Muscle of arm (tissue), 14 donors: ENCODE measurements at places on chromosomes 4 and X.
A peak's percentile ranks its signal among the peaks of the same experiment; 100 is the strongest.

- no peak for DNase-seq
These were observed 224.1 kb upstream of the FGF16 start for GRCh38 chrX:77223046-77223445.

- no peak for DNase-seq
These were observed 434.9 kb upstream of the PABPC4L start for GRCh38 chr4:134636338-134637051.

DNA sequence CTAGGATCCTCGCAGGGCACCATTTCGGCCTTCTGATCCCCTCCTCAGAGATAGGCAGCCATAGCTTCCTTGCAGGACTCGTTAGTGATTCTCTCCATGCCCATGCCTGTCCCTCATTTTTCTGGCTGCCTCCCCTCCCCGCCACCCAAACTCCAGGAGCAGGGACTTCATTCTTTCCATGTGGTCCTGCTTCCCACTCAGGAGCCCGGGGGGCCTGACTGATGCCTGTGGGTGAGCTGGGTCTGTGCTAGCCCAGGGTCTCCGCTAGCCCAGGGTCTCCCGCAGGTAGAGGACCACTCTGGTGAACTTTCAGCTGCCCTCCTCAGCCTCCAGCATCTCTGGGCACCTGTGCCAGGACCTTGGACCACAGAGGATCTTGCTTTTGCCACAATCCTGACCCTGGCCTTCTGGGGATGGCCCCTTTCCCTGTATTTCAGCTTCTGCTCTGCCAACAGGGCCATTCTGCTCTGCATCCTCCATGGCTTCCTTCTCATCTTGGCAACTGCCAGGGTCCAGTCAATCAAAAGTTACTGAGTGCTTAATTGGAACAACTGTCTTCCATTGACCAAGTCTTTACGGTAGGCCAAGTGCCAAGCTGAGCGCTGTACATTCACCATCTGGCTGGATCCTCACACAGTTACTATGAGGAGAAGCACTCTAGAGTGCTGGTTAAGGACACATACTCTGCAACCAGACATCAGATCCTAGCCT lies 152.2 kb downstream of the EFNB1 start:
- DNase-seq: no peak

DNA sequence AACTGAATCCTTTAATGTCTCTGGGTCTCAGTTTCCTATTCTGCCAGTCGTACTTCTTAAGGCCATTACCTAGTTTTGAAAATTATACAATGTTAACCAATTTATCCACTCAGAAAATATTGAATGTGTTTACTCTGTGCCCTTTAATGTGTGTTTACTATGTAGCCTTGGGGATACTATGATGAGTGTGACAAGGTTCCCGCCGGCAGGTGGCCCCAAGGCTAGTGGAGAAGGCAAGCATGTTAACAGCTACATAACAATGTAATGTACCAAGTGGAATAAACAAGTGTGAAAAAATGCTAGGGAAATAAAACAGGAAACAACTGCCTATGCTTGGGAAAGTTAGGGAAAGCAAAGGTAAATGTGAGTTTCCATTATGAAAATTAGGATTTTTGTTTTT lies 187.3 kb upstream of the MBNL3 start:
- no peak for DNase-seq

- no peak for DNase-seq
These were observed 9.9 kb downstream of the CHIC2 start for GRCh38 chr4:54054501-54054900.

DNA sequence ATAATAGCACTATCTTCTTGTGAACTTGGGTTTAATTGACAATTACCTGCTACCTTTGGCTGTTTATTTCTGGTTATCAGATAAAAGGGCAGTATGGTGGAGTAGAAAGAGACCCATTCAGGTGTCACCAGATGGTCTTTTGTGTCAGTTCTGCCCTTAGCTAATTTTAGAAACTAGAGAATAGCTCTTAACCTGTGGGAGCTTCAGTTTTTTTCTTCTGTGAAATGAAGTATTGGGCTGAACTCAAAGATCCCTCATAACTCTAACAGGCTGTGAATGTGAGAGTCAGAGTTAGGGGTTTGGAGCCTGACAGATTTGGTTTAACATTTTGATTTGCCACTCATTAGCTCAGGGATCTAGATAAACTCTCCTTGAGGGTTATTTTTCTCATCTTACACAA lies 335.2 kb downstream of the PPP1R2C start:
- no peak for DNase-seq

DNA sequence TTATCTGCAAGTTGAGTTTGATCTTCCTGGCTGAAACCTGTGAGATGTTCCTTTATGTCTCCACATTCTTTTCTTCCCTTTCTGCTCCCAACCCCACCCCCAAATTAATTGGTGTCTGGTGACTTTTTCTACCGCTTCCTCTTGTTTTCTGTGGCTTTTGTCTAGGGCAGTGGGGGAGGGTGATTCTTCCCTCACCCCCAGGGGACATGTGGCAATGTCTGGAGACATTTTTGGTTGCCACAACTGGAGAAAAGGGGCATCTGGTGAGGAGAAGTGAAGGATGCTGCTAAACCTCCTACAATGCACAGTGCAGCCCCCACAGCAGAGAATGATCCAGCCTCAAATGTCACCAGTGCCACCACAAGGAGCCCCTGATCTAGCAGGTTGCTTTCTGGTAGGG lies 152.9 kb downstream of the NHS start:
- DNase-seq: no peak

DNA sequence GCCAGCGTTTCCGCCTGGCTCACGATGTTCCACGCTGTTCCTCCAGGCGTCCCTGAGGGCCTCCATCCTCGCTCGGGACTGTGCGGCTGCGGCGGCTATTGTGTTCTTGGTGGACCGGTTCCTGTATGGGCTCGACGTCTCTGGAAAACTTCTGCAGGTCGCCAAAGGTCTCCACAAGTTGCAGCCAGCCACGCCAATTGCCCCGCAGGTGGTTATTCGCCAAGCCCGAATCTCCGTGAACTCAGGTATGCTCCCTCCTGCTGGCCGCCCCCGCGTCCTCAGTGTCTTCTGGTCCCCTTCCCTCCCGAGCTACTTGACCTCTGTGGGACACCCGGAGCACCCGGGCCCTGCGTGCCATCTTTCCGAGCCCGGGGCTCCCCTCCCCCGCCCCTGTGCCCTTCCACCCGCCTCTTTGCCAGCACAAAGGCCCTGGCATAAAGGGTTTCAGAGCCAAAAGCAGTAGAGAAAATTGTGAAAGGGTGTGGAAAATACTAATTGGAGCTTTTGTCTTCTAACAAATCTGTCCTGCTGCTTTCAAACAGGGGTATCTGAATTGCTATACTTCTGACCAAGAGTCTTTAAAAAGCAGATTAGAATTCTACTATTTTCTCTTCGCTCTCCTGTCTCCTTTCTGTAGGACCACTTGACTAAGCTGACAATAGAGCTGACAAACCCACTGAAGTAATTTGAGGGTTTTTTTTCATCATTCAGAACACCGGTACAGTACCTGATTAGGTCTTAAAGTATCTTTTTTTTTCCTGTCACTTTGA lies 104.0 kb downstream of the NEUROG2 start:
- no peak for DNase-seq

- DNase-seq: no peak
These were observed 195.6 kb upstream of the TACR3 start for GRCh38 chr4:103915224-103915869.

- DNase-seq: no peak
These were observed 1588.9 kb upstream of the PCDH7 start for GRCh38 chr4:29131304-29131703.

- peak; percentile 20 for DNase-seq
These were observed 93.8 kb downstream of the SOWAHB start for GRCh38 chr4:76804096-76804495.

GRCh38 chr4:101208171-101208570 lies 139.2 kb downstream of the PPP3CA start:
- DNase-seq: no peak

- no peak for DNase-seq
These were observed 663.7 kb downstream of the GRXCR1 start for GRCh38 chr4:43556262-43556661.

DNA sequence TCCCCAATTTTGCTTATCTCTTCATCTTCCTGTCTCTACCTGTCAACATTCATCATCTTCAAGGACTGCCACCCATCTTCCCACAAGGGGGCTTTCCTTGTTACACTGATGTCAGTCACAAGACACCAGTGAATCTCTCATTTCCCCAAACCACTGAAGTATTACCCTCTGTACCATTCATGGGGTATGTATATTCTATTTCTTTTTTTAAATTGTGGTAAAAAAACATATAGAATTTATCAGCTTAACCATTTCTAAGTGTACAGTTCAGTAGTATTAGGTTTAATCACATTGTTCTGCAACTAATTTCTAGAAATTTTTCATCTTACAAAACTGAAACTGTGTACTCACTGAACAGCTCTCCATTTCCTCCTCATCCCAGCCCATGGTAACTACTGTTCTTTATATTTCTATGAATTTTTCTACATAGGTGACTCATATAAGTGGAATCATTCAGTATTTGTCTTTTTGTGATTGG lies 98.6 kb downstream of the LARP7 start:
- DNase-seq: no peak

DNA sequence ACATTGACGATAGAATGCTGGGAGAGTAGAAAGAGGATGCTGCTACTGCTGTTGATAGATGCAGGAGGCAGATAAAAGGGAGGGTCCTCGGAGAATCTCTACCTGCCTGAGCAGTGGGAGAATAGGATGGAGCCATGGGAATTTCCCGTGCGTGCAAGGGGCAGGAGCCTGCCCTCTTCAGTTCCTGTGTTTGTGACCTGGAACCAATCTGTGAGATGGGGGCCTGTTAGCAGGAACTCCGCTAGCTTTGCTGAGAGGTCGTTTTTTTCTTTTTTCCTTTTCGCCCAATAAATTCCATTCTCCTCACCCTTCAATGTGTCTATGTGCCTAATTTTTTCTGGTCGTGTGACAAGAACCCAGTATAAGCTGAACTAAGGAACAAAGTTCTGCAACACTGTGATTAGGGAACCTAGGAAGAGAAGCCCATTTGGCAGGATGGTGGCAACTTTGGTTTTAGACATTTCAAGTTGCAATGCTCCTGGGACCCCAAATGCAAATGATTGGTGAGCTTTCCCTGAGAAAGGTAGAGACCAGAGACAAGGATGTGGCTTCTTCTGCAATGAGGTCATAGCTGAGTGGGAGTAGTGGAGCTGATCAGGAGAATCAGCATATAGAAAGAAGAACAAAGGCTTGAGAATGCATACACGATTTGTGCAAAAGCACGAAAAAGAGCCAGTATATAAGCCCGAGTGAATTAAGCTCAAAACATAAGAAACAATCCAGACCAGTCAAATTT lies 23.9 kb downstream of the SLC39A8 start:
- no peak for DNase-seq

- no peak for DNase-seq
These were observed 91.3 kb downstream of the SHISA3 start for GRCh38 chr4:42488554-42488953.

- DNase-seq: no peak
These were observed 80.6 kb downstream of the FRYL start for GRCh38 chr4:48699475-48699874.

DNA sequence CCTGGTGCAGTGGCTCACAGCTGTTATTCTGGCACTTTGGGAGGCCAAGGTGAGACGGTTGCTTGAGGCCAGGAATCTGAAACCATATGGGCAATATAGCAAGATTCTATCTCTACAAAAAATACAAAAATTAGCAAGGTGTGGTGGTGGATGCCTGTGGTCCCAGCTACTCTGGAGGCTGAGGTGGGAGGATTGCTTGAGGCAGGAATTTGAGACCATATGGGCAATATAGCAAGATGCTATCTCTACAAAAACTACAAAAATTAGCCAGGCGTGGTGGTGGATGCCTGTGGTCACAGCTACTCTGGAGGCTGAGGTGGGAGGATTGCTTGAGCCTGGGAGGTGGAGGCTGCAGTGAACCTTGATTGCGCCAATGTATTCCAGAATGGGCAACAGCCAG lies 2.3 kb downstream of the ADGRG4 start:
- DNase-seq: no peak

DNA sequence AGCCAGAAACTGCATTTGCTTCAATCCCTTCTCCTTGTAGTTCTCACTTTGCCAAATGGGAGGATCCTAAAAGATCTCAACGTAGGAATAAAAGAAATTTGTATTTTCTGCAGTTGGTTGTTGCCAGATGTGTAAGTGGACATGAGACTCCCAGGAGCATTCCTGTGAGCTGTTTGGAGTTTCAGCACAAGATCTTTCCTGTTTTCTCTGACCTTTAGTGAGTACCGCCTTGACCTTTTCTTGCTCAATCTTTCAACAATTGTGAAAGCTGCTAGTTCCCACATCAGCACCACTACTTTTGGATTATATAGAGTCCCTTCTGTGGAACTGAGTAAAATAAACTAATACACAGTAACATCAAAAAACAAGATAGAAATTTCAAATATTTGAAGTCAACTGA lies 683.8 kb upstream of the PABPC4L start:
- no peak for DNase-seq

DNA sequence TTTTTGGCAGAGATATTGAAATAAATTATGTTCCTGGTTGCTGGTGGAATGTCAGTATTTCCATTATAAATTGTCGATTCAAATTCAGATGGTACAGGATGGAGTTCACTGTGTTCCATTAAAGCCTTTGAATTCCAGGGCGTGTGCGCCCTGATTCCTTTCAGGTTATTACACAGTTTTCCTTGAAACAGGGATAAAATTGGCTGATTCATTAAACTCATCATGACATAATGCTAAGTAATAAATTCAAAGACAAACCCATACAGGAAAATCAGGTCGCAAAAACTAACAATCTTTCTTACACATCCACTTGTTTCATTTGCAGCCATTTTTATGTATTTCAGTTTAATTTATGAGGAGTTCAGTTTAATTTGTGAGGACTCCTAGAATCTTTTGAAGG lies 51.1 kb downstream of the RWDD4 start:
- no peak for DNase-seq

- no peak for DNase-seq
These were observed 94.4 kb upstream of the TTC29 start for GRCh38 chr4:147039976-147040575.

- DNase-seq: no peak
These were observed 41.7 kb upstream of the H2AZ1 start for GRCh38 chr4:99991741-99992140.

DNA sequence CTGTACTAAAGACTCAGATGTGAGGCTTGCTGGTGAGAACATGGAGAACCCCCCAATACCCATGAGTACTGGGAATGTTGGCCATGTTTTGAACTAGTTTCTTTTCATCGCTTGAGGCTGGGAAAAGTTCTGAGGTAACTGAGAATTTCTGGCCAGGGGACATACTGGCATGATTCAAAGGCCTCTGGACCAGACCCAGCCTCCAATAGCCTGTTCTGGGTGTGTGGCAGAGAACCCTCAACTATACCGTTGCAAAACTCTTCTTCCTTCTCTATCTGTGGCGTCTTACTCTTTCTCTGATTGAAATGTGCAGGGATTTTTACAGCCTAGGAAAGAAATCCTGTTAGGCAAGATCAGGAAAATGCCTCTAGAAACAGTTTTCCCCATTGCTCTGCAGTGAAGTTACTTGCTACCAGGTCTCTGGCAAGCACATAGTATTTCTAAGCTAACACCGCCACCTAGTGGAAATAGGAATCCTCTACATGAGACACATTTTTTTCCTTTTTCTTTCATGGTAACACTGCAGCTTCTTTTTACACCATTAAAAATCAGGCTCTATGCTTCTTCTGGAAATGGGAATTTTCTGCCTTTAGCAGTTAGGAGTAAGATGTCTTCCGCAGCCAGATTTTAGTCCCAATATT lies 170.7 kb upstream of the ZCCHC13 start:
- DNase-seq: peak; percentile 76
